Sigmoid colon (tissue), 7 donors: ENCODE measurements at places on chromosomes 4 and X.

GRCh38 chrX:155951237-155951789 lies 46.2 kb upstream of the IL9R start:
- DNase-seq, result no peak

DNA sequence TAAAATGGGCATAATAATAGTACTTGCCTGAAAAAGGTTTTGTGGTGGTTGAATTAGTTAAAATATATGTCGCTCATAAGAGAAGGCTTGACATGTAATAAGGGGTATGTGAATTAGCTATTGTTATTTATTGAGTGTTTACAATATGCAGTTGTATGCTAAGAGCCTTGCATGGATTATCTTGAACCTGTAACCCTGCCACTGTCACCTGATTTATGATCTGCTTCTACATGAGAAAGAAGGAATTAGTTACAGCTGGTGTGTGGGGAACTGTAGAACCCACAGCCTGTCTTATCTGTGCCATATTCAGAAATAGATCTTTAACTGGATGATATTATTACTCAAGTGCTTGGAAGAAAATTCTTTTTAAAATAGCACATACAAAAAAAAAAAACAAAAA lies 227.7 kb downstream of the LDB2 start:
- no peak for DNase-seq

DNA sequence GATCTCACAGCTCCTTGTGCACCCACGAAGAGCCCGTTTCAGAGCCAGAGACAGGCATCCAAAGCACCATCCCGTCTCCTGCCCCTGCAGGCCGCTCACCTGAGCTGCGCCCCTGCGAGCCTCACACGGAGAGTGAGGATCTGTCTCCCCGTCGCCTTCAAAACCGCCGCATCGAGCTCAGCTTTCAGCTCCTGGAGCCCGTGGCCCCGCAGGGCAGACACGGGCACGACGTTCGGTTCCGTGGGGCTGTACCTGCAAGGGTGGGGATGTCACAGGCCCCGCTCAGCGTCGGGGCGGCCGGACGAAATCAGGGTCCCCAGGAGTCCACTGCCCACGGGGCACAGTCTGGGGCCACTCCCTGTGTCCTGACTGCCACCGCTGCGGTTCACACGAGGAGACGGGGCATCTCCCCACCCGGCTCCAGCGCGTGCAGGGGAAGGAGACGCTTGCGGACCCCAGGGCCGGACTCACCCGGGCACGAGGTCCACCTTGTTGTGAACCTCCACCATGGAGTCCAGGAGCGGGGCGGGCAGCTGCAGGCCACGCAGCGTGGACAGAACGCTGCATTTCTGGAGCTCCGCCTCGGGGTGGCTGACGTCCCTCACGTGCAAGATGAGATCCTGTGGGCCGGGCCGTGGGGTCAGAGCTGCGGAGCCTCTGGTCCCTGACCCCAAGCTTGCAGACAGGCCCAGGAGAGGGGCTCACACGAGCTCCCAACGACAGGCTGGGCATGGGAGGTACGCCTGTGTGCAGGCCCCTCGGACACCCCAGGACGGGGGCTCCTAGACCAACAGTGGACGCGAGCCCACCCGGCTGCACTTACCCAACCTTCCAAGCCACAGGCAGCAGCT lies 11.1 kb downstream of the GTPBP6 start:
- DNase-seq, result peak; percentile 58

GRCh38 chr4:10656420-10656819 lies 28.1 kb downstream of the CLNK start:
- DNase-seq, result no peak

- no peak for DNase-seq
Observed at GRCh38 chr4:80989921-80990544, 40.5 kb upstream of the BMP3 start.

DNA sequence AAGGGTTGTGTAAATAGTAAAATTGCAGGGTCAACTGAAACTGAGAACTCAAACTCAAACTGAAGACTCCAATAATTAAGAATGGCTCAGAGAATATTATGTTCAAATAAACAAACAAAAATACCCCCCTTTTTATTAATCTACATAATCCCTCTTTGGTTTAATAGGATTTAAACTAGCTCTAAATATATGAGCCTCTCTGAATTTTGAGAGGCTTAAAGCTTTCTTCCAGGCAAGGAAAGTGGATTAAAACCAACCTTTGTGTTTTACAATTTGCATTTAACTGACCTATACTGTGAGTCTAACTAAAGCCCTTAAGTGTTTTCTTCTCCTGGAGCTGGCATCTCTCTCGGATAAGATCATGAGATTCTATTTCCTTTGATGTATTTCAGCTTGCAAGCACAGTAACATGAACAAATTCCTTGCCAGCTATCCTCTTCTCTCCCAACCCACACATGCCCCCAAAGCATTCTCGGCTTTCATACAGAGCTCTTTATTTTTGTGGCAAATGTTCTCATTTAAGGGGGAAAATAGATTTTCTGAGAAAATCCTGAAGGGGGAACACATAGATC lies 1310.8 kb upstream of the AGA start:
- no peak for DNase-seq

GRCh38 chr4:65665771-65666523 lies 4.3 kb downstream of the EPHA5 start:
- DNase-seq, result no peak

DNA sequence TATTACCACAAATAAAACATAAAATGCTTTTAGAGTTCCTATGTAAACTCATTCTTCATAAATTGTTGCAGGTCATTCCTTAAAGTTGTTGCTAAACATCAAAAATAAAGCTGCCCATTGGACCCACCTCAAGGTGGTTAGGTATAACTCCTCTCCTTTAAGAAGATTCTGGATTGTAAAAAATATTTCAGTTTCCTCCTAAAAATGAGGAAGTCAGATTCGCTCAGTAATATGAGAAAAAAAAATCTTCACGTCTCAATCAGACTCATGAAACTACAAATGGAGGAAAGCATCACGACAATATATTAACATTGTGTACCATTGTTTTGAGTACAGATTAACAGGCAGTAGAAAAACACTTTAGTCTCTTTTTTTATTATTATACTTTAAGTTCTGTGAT lies 105.9 kb downstream of the DDX60 start:
- DNase-seq, result no peak

GRCh38 chr4:19324184-19324583 lies 927.5 kb upstream of the SLIT2 start:
- no peak for DNase-seq

GRCh38 chr4:58807843-58808615 lies 1697.8 kb upstream of the IGFBP7 start:
- DNase-seq, result no peak

DNA sequence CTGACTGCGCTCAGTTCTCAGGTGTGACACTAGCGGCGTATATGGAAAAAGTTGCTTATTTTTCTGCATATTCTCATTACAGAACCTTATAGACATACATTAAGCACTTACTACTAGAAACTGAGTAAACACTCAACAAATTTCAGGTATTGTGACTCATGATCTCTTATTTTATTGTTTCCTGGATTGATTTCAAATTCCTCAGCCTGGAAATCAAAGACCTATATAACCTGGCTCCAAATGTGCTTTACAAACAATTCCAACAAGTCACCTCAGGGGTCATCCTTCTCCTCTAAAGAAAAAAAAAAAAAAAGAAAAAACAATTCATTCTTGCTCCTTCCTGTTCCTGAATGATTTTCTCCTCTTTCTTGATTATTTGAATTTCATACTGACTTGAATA lies 152.3 kb downstream of the ADAM29 start:
- DNase-seq, result no peak

GRCh38 chrX:24495700-24496099 lies 30.6 kb downstream of the PDK3 start:
- DNase-seq, result no peak

DNA sequence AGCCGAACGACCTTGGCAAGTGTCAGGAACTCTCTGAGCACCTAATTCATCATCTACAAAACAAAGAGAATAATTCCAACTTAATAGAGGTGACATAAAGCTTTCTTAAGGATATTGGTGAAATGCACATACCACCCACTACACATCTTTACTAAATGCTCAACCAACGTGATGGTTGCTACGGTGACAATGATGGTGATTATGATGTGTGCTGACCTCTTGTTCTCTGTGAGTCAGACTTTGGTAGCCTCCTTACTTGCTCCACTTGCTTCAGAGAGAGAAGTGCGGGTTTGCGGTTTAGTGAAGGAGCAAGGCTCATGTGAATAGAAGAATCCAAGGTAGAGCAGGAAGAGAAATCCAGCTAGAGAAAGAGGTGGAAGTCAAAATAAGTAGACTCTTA lies 52.8 kb upstream of the CLNK start:
- no peak for DNase-seq

GRCh38 chrX:155027509-155028066 lies 944 bp downstream of the FUNDC2 start:
- peak; percentile 67 for DNase-seq

- no peak for DNase-seq
Observed at GRCh38 chrX:154791467-154791866, 13.8 kb downstream of the MPP1 start.

GRCh38 chr4:130035391-130035790 lies 939.4 kb downstream of the C4orf33 start:
- DNase-seq, result no peak

DNA sequence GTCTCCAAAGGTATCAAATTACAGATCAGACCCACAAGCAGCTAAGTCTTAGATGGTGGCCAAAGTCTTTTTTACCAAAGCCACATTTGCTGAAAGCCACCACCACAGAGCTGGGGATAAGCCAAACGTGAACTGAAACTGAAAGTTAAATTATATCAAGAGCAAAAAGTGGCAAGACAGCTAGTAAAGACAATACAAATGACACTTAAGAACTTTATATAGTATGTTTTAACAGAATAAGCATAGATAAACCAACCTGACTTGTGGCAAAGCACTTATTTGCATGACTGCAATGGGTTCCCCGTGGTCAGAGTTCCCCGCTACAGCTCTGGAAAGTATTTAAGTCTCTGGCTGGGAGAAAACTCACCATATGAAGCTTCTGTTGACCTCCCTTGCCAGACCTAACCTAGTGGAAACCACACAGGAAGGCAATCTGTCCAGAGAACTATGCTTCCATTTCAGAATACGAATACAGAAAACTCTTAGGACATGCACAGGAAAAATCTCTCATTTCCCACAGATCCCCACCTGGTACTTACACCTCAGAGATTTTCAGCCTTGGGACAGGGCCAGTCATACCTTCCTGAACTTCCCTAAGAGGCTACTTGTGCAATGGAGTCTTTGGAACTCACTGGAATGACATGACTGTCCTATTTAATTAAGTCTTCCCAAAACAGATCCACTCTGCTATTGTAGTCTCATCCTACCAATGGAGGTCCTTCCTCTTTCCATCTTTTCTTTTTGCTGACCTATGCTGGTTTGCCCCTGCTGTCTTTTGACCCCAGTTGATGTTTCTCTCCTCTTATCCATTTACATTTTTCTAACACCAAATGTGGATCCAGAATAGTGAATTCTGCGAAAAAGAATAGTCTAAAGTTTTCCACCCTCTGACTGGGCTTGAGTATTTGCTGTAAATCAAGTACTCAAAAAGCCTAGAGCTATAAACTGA lies 225.1 kb downstream of the NR3C2 start:
- DNase-seq, result no peak

GRCh38 chr4:155639704-155640523 lies 26.7 kb upstream of the GUCY1A1 start:
- no peak for DNase-seq

DNA sequence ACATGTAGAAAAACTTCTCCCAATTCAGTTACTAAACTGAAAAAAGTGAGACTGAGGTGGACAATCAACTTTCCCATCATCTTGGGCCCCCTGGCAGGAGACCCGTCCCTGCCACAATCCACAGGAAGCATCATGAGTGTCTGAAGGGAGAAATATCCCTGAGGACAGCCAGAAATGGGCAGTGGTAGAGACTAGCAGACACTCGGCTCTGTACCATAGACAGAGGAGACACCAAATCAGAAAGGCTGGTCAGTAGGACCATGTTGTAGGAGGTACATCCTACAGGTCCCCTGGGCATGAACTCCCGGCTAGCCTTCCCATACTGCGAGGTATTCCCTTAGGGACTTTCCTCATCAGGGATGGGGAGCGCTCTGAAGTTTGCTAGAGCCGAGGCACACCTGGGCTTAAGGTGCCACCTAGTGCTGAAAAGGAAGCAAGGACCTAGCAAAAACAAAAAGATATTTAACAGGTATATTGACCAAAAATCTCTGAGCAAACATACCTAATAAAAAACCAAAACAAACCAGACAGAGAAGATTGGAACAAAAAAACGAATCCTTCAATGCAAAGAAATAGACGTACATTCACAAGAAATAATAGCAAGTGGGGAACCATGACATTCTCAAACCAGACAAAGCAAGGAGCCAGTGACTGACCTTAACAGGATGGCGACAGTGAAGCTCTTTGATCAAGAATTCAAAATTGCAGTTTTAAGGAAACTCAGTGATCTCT lies 55.6 kb downstream of the HAUS3 start:
- DNase-seq, result no peak

DNA sequence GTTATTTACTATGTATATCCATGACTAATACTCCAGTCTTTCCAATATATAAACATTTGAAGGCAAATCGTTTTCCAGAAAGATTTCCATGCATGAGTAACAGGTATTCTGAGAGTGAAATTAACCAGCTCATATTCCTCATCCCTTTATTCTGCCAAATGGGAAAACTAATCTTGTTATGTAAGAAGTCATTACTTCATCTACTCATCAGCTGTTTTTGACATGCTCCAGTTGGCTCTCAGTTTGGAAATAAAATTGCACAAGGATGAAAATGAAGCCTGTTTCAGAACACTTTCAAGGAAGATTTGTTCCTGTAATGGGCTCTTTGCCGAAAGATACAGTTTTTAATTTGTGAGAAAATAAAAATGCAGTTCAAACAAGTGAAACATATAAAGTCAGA lies 121.9 kb downstream of the KCTD8 start:
- DNase-seq, result no peak

DNA sequence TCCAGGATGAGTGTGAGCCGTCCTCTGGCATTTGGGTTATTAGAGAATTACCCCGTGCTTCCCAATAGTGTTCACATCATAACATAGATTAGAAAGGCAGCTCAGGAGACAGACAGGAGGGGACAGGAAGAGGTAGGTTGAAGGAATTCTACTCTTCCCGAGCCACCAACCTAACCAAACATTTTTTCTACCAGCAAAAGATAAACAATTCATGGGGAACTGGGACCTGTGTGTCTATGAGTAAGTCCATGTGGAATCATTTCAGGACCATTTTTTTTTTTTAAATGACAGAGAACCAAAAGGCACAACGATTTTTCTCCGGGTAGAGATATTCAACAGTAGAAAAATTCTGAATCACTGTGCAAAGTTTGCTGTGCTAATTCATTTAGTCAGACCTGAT lies 174.2 kb upstream of the ETNPPL start:
- DNase-seq, result no peak

GRCh38 chr4:123661080-123661737 lies 264.6 kb downstream of the SPRY1 start:
- DNase-seq, result no peak

GRCh38 chrX:17706676-17707075 lies 30.6 kb upstream of the SCML1 start:
- no peak for DNase-seq

DNA sequence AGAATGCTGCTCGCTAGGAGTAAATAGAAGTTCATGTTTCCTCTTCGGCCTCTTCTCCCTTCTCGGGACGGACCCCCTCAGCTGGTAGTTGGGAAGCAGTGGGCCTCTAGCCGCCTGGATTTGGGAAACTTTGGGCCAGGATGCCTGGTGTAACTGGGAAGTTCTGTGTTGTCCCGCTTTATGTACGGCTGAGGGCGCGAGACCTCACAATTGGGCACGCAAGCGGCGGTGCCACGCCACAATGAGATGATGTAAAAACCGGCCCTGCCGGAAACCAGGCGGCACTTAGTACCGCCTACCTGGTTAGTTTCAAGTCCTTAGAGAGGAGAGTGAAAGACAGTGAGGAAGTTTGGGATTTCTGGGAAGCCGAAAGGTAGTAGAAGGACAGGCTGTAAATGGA lies at the start of gene CT83:
Gene CT83, minus strand, starts transcription at position 155 of the 400 bp plus-strand sequence. Its CDS starts 120 bp downstream, at position 35.
- DNase-seq, result no peak

GRCh38 chr4:62377245-62377644 lies 1177.1 kb downstream of the ADGRL3 start:
- DNase-seq, result no peak
